ENCODE measurements at places on chromosomes 2 and 18.
A peak's percentile ranks its signal among the peaks of the same experiment; 100 is the strongest.

GRCh38 chr2:216429428-216429827, 17.1 kb downstream of the SMARCAL1 start:
- DNase-seq: no peak

DNA sequence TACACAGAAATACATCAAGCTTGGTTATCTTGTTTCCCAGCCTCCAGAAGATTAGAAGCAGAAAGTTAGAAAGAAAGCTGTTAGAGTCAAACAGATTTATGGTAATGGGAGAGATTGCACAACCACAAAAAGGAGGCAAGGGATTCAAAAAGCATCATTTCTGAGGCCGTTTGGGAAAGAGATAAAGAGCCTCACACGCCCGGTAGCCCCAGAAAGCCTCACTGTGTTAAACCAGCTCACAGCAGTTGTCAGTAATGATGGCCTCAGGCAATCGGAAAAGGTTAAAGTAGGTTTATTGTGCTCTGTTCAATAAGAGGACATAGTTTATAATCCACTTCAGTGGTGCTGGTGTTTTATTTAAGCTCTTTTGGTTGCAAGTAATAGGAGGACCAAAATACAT, 111.3 kb downstream of the DCC start:
- no peak for DNase-seq

GRCh38 chr2:14602309-14602708, 30.2 kb upstream of the LRATD1 start:
- DNase-seq: no peak

DNA sequence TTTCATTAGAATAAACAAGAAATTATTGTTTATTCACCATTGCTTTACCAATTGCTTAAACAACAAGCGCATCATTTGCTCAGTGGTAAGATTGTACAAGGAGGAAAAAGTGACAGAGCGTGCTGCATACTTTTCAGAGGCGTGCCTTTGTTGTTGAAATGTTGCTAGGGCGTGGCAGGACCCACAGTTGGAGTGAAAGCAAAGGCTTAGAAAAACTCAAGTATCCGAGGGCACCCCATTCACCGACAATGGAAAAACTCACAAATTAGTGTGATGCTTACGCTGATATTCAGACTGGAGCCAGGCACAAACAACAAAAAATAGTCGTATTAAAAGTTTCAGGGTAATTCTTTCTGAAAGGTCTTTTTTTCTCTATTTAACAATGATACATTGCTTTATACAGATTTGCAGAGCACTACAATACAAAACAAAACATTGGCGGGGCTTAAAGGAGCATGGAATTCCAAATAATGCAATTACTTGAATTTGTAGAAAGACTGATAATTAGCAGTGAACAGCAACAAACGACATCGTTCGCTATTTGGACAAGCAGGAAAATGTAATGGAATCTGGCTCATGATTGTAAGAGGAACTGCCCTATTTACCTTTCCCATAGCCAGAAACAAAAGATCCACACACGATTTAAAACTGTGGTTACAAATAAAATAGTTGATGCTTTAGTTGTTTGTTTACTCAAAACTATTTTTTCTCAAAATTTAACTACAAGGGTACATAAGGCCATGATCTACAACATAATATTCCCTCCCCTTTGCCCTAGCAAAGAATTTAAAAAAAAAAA, 37.8 kb upstream of the RTTN start:
- DNase-seq: no peak

- DNase-seq: no peak
Observed at GRCh38 chr2:9208875-9209274, 2.3 kb downstream of the ASAP2 start.

DNA sequence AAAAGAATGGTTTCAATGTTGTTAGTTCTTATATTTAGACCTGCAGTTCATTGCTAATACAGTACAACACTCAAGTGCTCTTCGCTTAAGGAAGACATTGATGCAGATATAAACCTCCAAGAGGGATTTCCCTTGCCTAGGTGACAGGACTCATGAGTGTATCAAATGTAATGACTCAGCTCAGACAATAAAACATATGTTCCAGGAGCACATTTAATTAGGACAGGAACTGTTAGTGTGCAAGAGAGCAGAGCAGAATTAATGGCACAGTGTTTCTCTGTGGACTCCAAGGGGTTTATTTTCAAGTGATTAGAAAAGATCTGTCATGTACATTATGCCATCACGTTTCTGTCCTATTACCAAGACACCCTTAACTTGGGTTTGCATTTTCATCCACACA, 375.0 kb downstream of the LRRTM4 start:
- DNase-seq: no peak

GRCh38 chr2:147607379-147607778, 237.4 kb upstream of the ACVR2A start:
- DNase-seq: no peak

DNA sequence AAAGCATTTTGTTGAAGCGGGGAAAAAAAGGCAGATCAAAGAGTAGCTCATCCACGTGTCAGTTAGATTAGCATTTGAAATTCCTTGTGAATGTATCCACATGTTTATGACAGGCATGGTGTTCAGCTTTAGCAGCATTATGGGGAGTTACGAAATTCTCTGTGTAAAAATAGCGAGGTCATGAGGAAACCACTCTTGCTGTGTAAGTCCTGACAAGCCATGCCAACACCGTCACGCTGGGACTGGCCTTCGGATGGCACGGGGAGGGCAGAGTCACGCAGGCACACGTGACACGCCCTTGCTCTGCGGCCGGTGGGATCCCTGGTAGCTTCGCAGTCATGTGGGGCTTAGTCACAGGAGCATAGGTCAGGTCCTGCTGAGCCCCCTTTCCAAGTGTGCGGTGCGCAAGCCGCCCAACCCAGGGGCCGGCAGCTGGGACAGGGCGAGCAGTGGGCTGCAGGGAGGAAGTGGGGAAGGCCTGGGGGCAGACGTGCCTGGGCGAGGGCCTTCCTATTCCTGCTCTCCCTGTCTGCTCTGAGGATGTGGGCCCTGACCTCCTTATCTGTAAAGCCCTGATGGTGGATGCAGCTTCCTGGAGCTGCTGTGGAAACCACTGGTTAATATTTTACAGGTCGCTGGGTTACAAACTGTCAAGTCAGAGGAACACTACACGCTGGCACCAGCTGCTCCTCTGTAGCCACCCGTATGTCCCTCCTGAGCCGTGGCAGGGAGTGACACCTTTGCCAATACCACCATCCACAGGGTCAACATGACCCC, 18.0 kb downstream of the MBP start:
- DNase-seq: peak; percentile 75

- DNase-seq: no peak
Observed at GRCh38 chr2:58099096-58099769, 52.6 kb downstream of the VRK2 start.

DNA sequence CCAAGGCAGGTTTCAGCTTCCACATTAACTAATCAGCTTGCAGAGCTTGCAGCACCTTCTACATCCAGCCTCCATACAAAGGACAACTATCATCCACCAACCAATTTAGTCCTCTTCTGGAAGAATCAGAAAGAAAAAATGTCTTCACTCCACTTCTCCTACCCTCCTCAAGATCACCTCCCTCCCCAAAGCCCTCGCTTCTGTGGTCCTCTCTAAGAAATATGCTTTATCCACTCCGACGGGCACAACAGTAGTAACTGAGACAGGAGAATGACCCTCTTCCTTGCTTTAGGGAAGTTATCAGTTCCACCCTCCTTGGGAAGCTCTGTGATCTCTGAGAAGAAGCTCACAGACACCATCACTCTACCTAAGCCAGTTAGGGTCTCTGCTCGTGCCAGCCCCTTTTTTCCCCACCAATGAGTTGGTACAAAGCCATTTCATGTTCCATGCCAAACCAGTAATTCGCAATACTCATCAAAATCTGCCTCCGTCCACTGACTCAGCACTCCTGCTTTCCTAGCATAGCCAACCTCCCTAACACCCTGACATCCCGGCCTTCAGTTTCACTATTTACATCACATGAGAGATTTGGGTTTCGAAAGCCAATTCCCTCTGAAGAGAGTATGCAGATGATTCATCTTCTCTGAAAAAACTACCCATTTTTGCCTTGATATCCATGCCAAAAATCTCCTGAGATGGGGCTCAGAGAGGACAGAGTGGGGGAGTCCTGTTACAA, 114.1 kb upstream of the PKDCC start:
- no peak for DNase-seq

GRCh38 chr2:205188239-205189138, 493.8 kb upstream of the NRP2 start:
- no peak for DNase-seq

DNA sequence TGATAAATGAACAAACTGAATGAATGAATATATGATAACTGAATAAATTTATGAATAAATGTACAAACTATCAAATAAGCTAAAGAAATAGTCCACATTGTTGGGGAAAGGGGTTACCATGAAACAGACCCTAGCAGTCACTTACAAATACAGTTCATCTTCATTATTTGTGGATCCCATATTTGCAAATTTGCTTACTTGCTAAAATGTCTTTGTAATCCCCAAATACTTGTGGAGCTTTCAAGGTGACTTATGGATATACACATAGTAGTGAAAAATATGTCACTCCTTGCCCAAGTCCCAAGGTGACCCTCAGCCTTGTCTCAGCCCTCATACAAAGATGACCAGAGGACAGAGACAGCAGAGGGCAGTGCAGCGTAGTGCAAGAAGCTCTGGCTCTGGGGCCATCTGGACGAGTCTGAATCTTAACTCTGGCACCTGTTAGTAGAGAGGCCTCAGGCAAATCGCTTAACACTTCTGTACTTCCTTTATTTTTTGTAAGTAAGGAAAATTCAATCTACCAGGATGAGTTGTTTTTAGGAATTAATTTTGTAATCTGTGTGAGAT, 3.1 kb downstream of the PAIP2B start:
- DNase-seq: peak; percentile 39

DNA sequence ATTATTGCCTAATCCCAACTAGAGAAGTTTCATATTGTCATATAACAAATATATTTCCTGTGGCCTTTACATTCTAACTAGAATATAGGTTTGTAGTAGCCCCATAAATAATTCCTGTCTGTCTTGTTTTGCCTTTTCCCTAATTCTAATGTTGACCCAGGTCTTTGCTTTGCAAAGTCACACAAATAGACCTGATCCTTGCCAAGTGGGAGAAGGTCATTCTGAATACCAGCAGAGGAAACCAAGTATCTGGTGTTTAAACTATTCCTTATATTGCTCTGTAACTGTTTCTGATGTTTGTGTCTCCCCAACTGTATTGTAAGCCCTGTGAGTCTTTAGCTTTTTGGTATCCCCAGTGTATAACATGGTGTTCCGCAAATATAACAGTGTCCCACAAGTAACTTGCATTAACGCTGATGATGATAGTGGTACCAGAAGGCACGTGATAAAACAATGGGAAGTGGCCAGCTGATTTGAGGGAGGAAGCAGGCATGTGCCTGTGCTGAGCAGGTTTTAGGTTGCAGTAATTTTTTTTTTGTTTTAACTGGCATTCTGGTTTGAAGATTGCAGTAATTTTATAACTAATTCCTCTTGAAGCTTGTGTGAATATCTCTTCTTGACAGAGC, 11.1 kb downstream of the HADHB start:
- no peak for DNase-seq

DNA sequence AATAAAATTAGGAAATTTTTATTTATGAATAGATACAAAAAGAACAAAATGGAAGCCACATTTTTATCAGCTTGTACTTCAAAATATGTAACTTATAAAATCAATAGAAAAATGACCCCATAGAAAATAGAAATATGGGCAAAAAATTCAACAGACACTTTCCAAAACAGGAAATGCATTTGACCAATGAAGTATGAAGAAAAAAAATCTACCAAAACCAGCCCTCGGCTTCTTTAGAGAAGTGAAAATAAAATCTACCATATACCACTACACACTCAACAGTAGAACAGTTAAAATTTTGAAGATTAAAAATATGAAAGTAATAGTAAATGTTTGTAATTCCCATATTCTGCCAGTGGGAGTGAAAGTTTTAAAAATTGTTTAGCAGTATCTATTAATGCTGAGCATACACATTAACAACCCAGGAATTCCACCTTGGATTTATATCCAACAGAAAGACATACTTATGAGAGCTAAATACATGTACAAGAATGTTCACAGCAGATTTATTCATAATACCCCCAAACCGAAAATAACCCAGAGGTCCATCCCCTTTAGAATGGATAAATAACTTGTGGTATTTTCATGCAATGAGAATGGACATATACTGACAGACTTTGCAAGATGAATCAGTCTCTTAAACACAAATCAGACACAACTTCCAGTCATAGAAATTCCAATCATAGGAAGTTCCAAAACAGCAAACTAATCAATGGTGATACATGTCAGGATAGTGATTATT, 318.0 kb downstream of the FIGN start:
- DNase-seq: no peak

DNA sequence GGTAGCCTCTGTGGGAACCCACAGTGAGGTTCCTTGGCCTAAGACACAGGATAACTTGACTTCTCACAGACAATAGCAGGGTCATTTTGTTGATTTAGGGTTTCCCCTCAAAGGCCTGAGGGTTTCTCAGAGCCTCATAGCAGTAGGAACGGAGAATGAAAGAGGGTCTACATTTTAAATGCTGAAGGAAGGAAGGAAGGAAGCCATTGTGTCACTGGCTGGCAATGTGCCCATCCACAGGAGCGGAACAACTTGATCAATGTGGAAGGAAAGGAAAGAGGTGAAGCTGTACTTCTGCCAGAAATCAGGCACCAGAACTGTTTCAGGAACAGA, 5.1 kb downstream of the IL1B start:
- DNase-seq: no peak

- DNase-seq: no peak
Observed at GRCh38 chr2:26974352-26974751, 3.9 kb downstream of the MAPRE3 start.

Measured in C1 segment of cervical spinal cord (tissue), 14 donors.